ENCODE measurements at places on chromosomes 12 and 14. TPM values are rescaled to one million over a fixed set of nuclear protein-coding genes. Genes with fewer than 3 reads are reported as not detected.

Gene TEX22
- total RNA-seq, result 4.3 TPM

Gene MGAT2
- 9.4 TPM for total RNA-seq

Gene ALDH1L2
- 15.1 TPM for total RNA-seq

Gene TAS2R7
- total RNA-seq, result 0.86 TPM

Gene ZNF664
- 137 TPM for total RNA-seq

Gene SRRM4
- 60.6 TPM for total RNA-seq

Gene SPTB
- total RNA-seq, result 30.9 TPM

Gene NUAK1
- 129 TPM for total RNA-seq

Gene B4GALNT1
- 82.5 TPM for total RNA-seq

Gene CDK17
- 99.3 TPM for total RNA-seq

Gene DNAL1
- 30.7 TPM for total RNA-seq

Gene PTPRB
- total RNA-seq, result 18.2 TPM

Gene ARID2
- total RNA-seq, result 39.9 TPM

Gene OR4K14
- total RNA-seq, result not detected

Gene NDUFA9
- 112 TPM for total RNA-seq

Gene KRT6A
- total RNA-seq, result not detected

Gene HHIPL1
- 28.5 TPM for total RNA-seq

Gene AMDHD1
- total RNA-seq, result 1.6 TPM

Gene HVCN1
- 19.2 TPM for total RNA-seq

Gene GPR132
- total RNA-seq, result 1.8 TPM

Gene CCDC197
- not detected for total RNA-seq

Gene WIF1
- 15.6 TPM for total RNA-seq

Gene CMTM5
- total RNA-seq, result 45.8 TPM

Gene SDR9C7
- not detected for total RNA-seq
